Activated CD4-positive, alpha-beta T cell treated with anti-CD3 and anti-CD28 coated beads, Interleukin-2, amount 10 ng/mL, durations not matched to agents 7 days and 5 days (primary cell): ENCODE measurements at places on chromosomes 2 and 18.

GRCh38 chr2:56244506-56244905, 60.7 kb downstream of the CCDC85A start:
- no peak for DNase-seq

DNA sequence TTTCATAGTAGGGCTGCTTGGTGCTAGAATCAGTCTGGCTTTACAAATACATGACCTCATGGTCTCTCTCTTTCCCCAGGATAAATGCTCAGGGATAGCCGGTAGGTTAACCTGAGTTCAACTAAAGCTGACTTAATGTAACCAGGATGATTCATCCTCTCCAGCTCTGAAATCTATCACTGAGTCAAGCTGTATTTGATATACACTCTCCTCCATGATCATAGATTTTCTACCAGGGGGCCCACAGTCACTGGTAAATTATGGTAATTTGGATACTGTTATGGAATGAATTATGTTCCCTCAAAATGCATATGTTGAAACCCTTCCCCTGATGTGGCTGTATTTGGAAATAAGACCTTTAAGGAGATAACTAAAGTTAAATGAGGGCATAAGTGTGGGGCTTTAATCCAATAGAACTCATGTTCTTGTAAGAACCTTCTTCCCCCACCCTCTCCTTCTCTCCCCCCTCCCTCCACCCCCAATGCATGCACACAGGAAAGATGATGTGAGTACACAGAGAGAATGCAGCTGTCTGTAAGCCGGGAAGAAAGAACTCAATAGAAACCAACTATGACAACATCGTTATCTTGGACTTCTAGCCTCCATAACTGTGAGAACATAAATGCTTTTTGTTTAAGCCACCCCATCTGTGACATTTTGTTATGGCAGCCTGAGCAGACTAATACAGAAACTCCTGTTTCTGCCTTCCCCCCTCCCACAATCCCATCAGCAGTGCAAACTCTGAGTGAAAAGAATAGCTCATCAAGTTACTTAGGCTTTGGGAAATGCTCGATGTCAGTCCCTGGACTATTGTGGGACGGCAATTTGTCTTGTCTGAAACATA, 134.9 kb upstream of the KYNU start:
- DNase-seq: no peak

GRCh38 chr2:1371082-1371481, 42.2 kb upstream of the TPO start:
- DNase-seq: no peak

GRCh38 chr18:55248495-55248894, 289.2 kb upstream of the CCDC68 start:
- no peak for DNase-seq

DNA sequence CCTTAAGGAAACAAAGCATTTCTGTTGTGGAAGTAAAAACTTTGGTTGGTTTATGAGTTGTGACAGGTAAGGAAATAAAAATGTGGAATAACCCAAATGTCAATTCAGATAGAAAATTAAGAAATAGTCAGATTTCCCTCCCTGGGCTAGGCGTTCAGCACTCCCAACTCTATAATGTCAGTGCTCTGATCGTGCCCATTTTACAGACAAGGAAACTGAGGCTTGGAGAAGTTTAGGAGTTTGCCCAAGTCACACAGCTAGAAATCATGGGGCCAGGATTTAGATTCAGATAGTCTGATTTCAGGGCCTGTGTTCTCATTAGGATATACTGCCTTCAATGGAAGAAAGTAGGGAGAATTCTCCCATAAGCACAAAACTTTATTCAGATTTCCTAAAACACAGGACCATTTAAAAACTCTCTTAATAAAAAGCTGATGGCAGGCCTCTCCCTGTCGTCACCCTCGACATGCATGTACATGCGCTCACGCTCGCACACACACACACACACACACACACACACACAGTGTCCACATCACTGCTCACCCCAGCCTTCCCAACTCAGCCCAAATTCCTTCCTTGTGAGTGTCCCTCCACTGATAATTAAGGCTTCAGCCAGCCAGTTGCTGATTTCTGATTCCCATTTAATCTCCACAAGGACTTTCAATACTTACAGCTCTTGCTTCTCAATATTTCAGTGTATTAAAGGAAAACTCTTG, 49.1 kb upstream of the SLC14A2 start:
- DNase-seq: no peak

- DNase-seq: peak; percentile 97
These were observed 574 bp upstream of the NCL start for GRCh38 chr2:231464576-231465540.

- DNase-seq: peak; percentile 73
These were observed 54.6 kb upstream of the GPR17 start for GRCh38 chr2:127591221-127591923.

DNA sequence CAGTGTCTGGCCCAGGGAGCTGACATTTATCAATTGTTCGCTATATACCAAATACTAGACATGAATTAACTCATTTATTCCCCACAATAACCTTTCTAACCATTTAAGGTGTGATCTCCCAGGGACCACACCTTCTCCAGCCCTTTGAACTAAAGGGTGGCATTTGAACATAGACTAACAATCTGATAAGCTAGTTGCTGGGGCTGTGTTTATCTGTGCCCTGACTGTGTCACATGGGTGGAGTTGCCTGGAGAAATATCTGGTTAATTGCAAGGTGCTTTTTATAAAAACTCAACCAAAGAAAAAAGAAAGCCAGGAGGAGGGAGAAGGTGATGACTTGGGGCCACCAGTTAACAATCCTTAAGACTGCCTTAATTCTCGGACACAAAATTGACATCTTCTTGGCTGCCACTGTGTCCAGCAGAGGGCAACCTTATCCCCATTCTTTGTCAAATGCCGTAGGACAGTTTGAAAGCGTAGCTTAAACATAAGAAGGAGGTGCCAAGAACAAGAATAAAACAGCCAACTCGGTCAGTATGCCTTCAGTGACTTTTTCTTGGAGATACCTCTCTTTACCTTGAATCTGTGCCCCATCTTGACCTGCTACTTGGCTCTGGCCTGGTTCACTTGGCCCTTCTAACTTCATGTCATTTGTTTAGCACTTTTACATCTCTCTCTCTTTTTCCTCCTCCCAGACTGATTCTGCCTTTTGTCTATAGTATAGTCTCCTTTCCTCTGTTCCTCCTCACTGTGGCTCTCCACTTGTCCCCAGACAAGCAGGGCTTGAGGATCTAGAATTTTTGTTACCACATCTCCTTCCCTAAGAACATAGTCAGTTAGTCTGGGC, 183.4 kb downstream of the MYO3B start:
- DNase-seq: peak; percentile 70

DNA sequence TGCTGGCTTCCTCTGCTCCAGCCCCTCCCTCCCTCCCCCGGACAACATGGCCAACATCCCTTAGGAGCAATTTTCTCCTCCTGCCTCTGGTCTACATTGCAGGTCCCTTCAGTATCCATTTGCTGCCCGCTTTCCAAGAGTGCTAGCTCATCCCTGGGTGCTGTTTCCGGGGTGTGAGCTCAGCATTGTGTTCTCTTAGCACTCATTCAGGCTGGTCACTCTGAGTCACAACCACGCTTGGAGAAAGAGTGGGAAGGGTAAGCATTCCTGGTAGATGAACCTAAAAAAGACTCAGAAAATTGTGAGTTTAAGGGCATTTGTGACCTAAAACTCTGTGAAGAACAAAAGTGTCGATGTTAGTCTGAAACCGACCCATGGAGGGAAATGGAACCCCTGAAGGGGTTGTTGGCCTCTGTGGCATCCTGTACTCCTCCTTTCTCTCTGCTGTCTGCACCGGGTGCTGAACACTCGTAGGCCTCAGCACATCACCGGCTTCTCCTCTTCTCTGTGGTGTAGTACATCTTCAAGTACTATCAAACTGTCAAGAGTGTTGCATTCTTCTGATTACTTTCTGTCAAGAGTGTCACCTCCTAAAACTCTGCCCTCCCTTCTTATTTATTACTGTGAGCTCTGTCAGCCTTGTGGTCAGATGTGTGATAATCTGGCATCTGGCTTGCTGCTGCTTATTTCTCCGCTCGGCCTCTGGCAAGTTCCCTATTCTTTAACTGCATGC, 73.0 kb downstream of the CTNNA2 start:
- DNase-seq: no peak

DNA sequence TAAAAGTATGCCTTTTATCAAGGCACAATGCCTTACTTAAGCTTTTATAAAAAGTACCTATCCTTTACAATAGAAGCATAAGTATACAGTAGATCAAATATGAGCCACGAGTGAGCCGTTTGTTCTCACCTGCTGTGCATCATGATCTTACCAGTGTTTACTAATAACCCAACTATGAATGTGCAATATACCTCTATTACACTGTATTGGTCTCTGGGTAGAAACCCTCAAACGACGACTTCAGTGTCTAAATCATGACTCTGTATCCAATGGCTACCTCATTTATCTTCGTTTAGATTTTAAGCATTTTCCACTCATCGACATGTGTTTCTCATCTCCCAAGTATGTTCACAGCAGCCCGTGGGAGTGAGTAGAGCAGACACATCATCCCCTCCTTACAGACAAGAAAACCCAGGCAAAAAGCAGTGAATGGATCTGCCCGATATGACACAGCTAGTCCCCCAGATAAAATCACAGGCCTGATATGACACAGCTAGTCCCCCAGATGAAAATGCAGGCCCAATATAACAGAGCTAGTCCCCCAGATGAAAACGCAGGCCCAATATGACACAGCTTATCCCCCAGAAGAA, 279.8 kb downstream of the TNS1 start:
- no peak for DNase-seq

DNA sequence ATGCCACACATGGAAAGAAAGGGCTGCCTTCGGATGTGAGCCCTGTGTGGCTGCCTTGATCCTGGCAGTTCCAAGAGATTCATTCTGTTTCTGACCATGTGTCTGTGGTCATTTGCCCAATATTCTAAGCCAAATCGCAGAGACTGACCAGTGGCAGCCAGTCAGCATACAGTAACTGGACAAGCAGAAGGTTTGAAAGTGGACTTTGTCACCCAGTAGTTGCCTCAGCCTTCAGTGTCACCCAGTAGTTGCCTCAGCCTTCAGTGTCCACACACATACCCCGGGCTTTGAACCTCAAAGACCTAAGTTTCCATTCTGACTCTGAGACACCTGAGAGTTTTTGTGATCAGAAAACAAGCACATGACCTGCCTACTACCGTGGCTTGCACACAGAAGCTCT, 5.0 kb downstream of the RFX8 start:
- DNase-seq: no peak

- DNase-seq: peak; percentile 19
These were observed 667.9 kb downstream of the BCL11A start for GRCh38 chr2:59885541-59885940.

DNA sequence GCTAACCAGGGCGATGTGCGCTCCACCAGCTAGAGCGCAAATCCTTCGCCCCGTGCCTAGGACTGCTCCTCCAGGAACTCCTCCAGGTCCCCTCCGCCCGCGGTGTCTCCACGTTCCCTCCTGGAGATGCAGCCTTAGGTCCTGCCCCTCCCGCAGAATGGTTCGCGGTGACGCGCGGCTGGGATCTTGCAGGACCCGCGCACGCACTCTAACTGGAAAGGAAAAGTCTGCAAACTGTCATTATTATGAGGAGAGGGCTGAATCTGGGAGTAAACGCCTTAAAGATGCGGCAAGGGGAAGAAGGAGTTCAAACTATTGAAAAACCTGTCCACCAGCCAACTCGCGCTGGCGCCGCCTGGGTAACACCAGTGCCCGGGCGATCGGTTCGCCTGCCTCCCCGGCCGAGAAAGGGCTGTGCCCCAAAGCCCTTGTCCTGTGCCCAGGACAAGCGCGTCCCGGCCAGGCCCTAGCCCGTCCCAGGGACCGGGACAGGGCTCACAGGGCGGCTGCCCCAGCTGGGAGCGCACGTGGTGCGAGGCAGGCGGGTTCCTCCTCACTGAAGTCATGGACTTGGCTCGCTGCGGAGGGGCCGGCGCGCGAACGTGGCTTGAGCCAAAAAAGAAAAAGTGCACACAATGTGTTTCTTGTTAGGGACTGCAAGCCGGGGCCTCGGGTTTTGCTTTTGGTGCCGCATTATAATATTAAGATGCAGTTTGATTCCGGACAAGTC, 5.5 kb upstream of the ID2 start:
- DNase-seq: no peak

DNA sequence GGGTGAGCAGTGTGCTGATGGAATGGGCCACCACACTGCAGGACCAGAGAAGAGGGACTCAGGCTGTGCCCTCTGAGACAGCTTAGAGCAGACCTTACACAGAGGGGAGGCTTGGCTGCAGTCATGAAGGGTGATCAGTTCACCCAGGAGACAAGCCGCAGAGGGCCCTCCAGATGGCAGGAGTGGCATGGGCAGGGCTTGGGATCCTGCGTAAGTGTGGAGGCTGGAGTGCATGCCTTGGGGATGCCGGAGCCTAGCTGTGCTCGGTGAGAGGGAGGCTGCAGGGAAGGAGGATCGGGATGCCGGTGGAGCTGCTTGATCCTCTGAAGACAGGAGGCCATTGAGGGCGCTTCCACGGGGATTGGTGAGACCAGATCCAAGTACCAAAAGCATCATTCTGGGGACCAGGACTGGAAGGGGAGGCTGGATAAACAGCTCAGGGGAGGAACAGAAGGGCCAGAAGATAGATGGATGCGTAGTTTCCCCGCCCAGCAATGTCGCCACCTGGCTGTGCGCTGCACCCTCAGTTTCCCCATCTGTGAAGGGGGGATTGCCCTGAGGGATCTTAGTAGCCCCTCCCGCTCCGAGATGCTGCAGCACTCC, 163.4 kb downstream of the INHBB start:
- DNase-seq: no peak

- no peak for DNase-seq
These were observed 75.6 kb downstream of the COA5 start for GRCh38 chr2:98532756-98533155.

DNA sequence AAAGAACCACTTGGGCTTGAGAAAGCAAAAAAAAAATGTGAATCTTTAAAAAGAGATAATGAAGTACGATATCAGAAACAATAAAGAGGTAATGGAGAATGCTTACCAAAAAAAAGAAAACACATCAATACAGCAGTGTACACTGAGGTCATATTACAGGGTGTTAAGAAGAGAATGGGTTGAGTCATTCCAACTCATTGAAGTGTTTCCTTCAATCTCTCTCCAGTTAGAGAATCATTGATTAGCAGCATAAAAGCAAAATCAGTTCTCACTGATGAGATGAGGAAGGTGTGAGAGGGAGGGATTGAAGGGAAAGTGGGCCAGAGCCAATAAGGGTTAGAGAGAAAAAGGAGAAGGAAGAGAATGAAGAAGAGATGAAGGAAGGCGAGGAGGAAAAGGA, 43.9 kb upstream of the SGPP2 start:
- no peak for DNase-seq

DNA sequence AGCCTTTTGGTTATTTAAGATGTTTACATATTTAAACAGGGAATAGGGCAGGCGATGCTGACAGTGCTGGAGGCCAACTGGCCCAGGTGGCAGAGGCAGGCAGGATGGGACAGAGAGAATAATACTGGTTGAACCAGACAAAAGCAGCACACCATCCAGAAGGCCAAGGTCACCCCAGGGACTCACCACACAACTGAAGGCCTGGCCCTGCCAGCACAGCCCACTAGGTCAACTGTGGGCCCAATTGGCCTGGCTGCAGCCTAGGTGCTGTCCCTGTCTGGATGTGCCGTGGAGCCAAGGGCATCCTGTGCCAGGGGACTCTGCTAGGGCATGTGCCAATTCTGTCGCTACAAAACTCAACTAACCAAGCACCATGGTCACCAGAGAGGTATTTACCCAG, 69.2 kb downstream of the RNF152 start:
- no peak for DNase-seq
